ENCODE measurements at places on chromosomes 1 and 21. TPM values are rescaled to one million over a fixed set of nuclear protein-coding genes. Genes with fewer than 3 reads are reported as not detected.

The RHBDL2 gene
- not detected for total RNA-seq

The NBPF6 gene
- total RNA-seq = not detected

The GSTM2 gene
- 46.7 TPM for total RNA-seq

The STYXL2 gene
- 2.9 TPM for total RNA-seq

The FAM167B gene
- not detected for total RNA-seq

The VANGL2 gene
- 1.9 TPM for total RNA-seq

The HFM1 gene
- 1.7 TPM for total RNA-seq

The AK5 gene
- total RNA-seq = 9.9 TPM

The AKR7A3 gene
- 0.96 TPM for total RNA-seq

DNA sequence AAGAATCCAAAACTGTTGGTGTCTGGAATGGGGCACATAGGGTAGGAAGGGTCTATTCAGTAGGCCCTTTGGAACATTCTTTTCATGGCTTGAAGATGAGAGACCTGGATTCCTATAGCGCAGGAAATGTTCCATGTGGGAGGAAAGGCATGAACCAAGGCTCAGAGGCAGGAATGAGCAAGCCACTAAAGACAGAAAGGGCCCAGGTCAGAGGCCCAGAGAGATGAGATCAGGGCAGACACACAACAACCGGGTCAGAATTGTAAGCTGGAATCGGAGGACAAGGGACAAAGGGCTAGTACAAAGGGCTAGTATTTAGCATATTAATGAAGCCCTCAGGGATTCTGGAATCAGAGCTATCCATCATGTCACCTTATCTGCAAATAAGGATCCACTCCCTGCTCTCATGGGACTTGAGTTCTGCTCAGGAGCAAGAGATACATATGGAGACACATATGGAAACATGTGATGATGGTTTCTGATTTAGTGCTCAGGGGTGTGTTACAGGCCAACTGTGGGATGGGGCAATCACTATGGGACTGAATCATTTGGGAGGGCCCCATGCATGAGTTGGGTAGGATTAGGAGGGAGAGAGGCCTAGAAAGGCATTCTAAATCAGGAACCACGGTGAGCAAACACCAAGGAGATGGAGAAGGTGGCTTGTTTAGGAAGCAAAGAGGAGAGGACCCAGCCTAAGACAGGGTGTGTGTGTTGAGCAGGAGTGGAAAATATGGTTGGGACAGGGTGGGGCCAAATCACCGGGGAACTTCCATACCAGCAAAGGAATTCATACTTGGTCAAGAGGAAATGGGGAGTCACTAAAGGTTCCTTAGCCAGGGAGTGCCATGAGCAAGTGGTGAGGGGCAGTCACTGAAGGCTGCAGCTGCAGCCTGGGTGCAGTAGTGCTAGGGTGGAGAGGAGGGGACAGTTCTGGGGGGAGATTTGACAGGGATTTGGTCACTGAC, 8.6 kb downstream of the NECTIN4 start:
- no peak for DNase-seq

DNA sequence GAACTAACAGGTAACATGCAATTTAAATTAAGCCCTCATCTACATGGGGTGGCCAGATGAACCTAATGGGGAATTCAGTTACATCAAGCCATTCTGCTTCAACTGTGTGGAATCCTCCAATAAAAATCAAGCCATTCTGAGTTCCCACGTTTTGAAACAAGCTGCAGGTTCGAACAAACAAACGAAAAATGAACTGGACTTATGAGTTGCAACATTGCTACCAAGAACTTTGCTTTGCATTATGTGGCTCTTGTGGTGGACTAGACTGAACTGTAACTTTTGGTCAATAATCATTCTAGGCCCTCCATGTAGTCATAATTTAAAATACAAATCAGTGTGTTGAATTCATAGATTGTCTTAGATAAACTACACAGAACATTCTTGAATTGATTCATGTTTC, 517.2 kb downstream of the PTBP2 start:
- DNase-seq = no peak

- DNase-seq = no peak
Observed at GRCh38 chr1:168498956-168499687, 44.7 kb downstream of the XCL2 start.

- no peak for DNase-seq
Observed at GRCh38 chr1:119080586-119080985, 59.9 kb downstream of the WARS2 start.

DNA sequence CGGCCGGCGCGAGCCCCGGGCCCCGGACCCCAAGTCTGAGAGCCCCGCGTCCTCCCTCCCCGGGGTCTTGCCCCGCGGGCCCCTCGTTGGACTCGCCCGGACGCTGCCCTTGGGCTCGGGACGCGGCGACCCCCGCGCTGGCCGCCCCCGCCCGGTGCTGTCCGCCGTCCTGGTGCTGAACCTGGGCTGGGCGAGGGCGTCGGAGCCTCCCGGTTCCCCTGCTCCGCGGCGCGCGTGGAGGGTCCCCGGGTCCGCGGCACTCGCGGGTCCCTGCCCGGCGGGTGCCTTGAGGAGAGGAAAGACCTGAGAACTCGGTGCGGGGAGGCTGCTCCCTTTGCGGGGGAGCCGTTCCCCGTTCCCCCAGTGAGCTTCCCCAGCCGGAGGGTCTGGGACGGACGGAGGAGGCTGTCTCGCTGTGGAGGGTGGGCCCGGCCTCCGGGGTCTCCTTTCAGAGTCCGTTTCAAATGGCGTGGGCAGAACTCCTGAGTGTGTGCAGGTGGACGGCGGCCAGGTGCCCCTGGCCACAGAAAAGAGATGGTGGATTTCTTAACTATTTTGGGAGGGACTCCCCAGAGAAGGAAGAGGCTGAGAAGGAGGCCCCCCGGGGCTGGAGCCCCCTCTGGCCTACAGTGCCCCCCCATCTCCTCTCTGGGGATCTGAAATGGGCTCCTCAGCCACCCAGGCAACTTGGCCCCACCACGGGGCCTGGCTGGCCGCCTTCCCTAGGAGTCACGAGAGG, 595 bp downstream of the GABRD start:
- DNase-seq = no peak

- no peak for DNase-seq
Observed at GRCh38 chr1:98556521-98557158, 104.9 kb upstream of the SNX7 start.

DNA sequence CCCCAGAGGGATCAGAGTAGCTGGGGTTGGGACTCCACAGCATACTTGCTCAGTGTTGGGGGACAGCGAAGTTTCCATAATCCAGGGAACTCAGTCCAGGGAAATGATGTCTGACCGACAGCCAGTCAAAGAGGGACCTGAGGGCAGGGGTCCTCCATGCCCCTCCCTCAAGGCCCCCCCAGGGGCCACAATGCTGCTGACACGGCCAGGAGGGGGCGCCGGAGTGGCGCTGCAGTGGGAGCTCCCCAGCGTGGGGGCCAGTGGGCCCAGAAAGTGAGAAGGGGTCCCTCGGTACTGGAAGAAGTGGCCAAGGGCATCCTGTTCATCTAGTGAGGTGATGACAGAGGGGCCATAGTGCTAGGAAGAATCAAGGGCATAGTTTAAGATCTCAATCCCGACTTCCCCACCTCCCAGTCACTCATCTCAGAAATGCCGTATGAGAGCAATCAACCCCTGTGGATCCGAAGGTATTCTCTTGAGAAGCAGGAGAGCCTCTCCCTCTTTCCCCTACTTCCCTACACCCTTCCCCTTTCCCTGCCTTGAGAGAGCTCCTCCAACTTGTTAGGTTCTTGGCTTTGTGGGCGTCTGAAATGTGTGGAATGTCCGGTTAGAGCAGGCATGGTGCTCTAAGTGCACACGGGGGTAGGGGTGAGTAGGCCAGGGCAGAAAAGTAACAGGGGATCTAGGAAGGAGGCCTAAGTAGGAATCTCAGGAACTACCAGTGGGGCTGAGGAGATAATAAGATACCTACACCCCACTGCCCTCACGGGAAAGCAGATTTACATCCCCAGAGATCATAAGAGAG, 4.1 kb downstream of the NUDT17 start:
- DNase-seq = peak; percentile 46

- DNase-seq = no peak
Observed at GRCh38 chr1:225750875-225751824, 26.5 kb upstream of the SRP9 start.

- DNase-seq = no peak
Observed at GRCh38 chr1:90381598-90381997, 335.5 kb downstream of the BARHL2 start.

DNA sequence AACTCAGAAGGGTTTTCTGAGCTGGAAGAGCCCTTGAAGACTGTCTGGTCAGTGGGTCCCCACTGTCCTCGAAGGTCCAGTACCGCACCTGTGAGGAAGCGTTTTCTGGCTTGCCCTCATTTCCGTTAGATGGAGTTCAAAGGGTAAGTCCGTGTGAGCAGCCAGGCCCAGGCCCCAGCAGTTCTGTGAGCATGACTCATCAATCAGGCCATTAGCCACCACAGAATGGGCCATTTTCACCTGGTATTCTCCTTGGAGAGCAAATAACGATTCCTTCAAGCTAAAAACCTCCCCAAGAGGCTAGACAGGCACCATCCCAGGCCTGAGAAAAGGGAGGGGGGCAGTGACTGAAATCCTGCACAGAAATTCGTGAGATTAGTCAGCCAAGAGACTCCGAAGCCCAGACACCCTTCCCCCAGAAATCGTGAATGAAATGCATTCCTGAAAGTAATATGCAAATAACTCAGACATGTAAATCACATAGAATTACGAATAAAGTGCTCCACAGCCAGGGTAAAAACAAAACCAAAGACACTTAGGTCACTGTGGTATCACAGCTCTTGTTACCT, 66.0 kb downstream of the BCAR3 start:
- no peak for DNase-seq

DNA sequence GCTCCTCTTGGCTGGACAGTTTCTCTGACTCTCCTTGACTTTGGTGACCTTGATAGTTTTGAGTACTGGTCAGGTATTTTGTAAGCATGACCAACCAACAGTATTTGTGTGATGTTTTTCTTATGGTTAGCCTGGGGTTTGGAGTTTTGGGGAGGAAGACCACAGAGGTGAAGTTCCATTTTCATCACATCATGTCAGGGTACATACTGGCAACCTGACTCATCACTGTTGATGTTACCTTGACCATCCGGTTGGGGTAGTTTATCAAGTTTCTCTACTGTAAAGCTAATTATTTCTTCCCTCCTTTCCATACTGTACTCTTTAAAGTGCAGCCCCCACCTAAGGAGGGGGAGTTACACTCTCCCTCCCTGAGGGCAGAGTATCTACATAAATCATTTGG, 13.4 kb downstream of the OSCP1 start:
- peak; percentile 72 for DNase-seq

- peak; percentile 29 for DNase-seq
Observed at GRCh38 chr1:67489643-67490042, 59.4 kb upstream of the SERBP1 start.

DNA sequence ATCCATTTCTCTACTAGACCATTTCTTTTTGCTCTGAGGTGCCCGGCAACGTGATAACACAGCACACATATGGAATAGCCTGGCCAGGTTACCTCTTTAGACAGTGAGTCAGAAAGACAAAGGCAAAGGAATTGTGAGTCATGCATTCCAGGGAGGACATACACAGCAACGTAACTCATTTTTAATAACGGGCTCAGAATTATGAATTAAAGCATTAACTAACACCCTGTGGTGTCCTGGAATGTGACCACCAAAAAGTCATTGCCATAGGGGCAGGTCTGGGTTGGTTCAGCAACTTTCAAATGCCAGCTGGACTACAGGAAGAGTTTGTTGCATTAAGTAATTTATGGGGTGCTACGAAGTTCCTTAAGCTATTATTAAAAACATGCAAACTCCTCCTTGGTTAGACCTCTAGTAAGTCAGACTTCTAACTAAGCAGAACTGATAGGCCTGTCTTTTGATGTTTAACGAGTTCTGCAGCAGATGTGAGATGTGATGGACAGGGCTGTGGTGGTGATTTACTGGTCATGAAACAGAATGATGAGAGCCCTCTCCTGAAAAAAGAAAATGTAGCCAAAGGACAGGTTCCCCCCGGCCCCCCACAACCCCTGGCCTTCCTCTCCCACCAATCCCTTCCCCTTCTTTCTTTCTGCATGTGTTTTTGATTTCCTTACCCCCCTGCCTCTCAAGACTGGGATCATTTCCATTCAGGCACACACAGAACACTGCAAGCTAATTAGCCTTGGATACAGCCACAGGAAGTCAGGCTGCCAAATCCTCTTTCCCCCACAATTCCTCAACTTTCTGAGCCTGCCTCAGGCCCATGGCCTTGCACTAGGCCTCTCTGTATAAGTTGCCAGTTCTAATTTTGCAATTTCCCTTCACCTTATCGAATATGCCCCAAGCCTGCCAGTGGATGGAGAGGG, 88.9 kb upstream of the HAO2 start:
- peak; percentile 15 for DNase-seq

GRCh38 chr1:112701227-112702066, 5.5 kb downstream of the RHOC start:
- no peak for DNase-seq

GRCh38 chr1:21257431-21258135, 32.7 kb downstream of the ECE1 start:
- no peak for DNase-seq

GRCh38 chr1:60345621-60346020, 272.1 kb upstream of the C1orf87 start:
- DNase-seq = no peak

DNA sequence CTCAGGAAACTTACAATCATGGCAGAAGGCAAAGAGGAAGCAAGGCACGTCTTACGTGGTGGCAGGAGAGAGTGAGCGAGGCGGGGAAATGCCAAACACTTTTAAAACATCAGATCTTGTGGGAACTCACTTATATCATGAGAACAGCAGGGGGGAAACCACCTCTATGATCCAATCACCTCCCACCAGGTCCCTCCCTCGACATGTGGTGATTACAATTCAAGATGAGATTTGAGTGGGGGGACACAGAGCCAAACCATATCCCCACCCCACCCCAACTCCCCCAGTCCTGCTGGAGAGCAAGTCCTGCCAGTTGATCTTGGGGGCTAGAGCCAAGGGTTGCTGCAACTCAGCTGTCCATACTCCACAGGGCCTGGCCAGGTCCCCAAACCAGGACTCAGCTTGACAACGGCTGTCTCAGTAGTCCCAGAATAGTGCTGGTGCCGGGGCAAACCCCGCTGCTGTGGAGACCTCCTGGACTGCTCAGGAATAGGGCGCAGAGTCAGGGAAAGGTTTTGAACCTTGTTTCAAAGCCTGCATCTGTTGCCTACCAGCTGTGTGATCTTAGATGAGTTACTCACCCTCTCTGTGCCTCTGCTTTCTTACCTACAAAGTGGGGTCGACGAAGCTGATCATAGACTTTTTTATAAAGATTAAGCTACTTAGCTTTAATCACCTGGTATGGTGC, 79.5 kb downstream of the STUM start:
- no peak for DNase-seq

- DNase-seq = no peak
Observed at GRCh38 chr1:164534863-164535610, 23.9 kb upstream of the PBX1 start.

GRCh38 chr1:16199157-16199501, 13.3 kb downstream of the ARHGEF19 start:
- no peak for DNase-seq

- no peak for DNase-seq
Observed at GRCh38 chr1:106268070-106268469, 788.4 kb upstream of the PRMT6 start.

GRCh38 chr1:75265792-75266191, 131.6 kb downstream of the LHX8 start:
- DNase-seq = peak; percentile 50

All from umbilical cord (tissue), 2 donors.